SK-N-SH (cell line): ENCODE measurements at places on chromosomes 7 and 10. TPM values are rescaled to one million over a fixed set of nuclear protein-coding genes. Genes with fewer than 3 reads are reported as not detected.

The CYP2C9 gene
- polyA plus RNA-seq: not detected in 2 replicates

- H3K27ac ChIP-seq: no peak overlapping the region
- H3K27me3 ChIP-seq: no peaks in the 10 kb centered on the region
- H3K4me3 ChIP-seq: no peak overlapping the region
- no peaks in the 10 kb centered on the region for H3K36me3 ChIP-seq
- DNase-seq: no peak
Measured at GRCh38 chr10:91601212-91601611, 31.7 kb downstream of the PPP1R3C start.

GRCh38 chr10:30080161-30080560, 20.8 kb upstream of the JCAD start:
- no peak for DNase-seq
- H3K4me3 ChIP-seq: no peak overlapping the region
- H3K36me3 ChIP-seq: no peaks in the 10 kb centered on the region
- H3K27me3 ChIP-seq: no peaks in the 10 kb centered on the region
- no peaks in the 10 kb centered on the region for H3K4me1 ChIP-seq

GRCh38 chr7:82542665-82543064, 99.1 kb upstream of the CACNA2D1 start:
- H3K27ac ChIP-seq: peak overlapping the region; percentile 54
- H3K27me3 ChIP-seq: no peaks in the 10 kb centered on the region
- DNase-seq: no peak

- peaks cover 4% of the 10 kb centered on the region for H3K4me1 ChIP-seq
- peak overlapping the region; percentile 58; the same call in 1 of the 2 replicates for H3K27ac ChIP-seq
- H3K27me3 ChIP-seq: no peaks in the 10 kb centered on the region
- no peaks in the 10 kb centered on the region for H3K36me3 ChIP-seq
- no peak overlapping the region for H3K4me3 ChIP-seq
Measured at GRCh38 chr10:77350711-77351119, 286.9 kb downstream of the KCNMA1 start.

GRCh38 chr10:70666960-70667798, 5.1 kb upstream of the ADAMTS14 start:
- H3K4me1 ChIP-seq: peaks cover 15% of the 10 kb centered on the region
- no peaks in the 10 kb centered on the region for H3K27me3 ChIP-seq
- no peaks in the 10 kb centered on the region for H3K36me3 ChIP-seq
- H3K4me3 ChIP-seq: no peak overlapping the region
- H3K27ac ChIP-seq: no peak overlapping the region

The VENTX gene
- polyA plus RNA-seq: not detected in 2 replicates

- peaks cover 43% of the 10 kb centered on the region for H3K36me3 ChIP-seq
- H3K4me1 ChIP-seq: peaks cover 3% of the 10 kb centered on the region; the same call in 1 of the 2 replicates
Measured at GRCh38 chr10:35535136-35535535, 70.0 kb upstream of the GJD4 start.

DNA sequence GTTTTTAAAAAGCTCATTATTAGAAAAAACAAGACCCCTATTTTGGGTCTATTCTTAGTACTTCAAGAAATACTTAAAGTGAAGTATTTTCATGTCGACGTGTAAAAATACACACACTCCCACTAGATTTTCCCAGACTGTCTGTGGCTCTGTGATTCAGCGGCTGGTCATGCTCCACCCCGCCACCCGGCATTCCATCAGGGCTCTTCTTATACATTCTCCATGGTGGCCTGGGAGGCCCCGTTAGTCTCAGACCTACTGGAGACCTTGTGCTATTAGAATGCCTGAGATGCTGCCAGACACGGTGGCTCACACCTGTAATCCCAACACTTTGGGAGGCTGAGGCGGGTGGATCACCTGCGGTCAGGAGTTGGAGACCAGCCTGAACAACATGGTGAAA, 13.1 kb downstream of the TECPR1 start:
- no peaks in the 10 kb centered on the region for H3K27me3 ChIP-seq
- peaks cover 8% of the 10 kb centered on the region; the same call in 1 of the 2 replicates for H3K36me3 ChIP-seq
- H3K4me3 ChIP-seq: no peak overlapping the region
- no peaks in the 10 kb centered on the region for H3K4me1 ChIP-seq
